NCI-H1092 treated with DMSO at 0.1 percent for 48 hours (cell line): ENCODE measurements at places on chromosomes 5 and 9.

DNA sequence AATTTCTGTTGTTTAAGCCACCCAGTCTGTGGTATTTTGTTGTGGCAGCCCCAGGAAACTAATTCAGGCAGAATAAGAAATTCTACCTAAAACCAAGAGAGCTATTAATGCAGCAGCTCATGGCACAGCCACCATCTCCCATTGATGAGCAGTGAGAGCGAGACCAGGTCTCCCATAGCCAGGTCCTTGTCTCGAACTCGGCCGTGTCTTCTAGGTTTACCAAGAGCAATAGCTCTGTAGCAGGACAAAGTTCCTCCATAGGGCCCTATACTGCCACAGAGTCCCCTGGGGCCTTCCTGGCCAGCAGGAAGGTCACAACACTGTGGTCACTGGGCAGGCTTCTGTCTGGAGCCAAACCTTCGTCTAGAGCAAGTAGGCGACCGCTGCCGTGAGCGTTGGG, 34.5 kb upstream of the TJP2 start:
- no peak for DNase-seq

DNA sequence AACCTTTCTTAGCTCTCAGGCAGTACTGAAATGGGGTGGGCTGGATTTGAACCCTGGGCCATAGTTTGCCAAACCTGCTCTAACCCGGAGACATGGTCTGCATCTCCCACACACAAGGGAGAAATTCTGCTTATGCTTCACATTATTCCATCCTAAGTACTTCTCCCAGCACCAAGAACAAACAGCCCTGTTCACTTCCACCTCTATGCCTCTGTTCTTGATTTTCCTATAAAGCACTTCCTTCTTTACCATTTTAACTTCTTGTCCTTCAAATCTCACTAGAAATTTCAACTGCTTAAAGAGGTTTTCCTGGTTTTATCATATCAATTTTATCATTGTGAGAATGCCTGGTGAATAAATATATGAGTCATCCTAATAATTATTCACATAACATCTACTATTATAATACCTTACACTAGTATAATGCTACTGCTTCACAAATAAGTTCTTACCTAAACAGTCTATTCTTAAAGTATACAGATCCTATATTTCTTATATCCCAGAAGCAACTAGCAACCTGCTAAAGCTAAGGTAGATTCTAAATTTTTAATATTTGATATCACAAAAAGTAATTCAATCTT, 12.7 kb downstream of the FEM1C start:
- no peak for DNase-seq

- DNase-seq = no peak
Observed at GRCh38 chr5:115946655-115947054, 15.6 kb upstream of the LVRN start.

DNA sequence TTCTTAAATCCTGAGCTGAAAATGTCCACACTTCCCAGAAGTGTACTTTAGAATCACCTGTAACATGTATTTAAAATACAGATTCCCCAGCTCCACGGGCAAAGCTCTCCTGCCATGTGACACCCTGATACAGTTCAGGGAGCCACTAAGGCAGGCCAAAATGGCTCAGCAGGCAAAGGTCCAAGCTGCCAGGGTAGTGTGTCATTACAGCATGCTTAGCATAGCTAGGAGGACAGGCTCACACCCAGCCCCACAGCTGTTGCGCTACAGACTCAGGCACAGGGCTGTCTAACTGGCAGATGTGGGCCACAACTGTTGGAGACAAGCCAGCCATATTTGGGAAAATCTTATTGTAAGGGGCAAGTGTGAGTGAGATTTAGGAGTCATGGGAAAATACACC, 73.0 kb downstream of the C9orf85 start:
- no peak for DNase-seq

- DNase-seq = peak; percentile 24
Observed at GRCh38 chr5:56264417-56265025, 31.4 kb upstream of the ANKRD55 start.

- no peak for DNase-seq
Observed at GRCh38 chr9:125687163-125687863, 19.7 kb downstream of the MAPKAP1 start.

DNA sequence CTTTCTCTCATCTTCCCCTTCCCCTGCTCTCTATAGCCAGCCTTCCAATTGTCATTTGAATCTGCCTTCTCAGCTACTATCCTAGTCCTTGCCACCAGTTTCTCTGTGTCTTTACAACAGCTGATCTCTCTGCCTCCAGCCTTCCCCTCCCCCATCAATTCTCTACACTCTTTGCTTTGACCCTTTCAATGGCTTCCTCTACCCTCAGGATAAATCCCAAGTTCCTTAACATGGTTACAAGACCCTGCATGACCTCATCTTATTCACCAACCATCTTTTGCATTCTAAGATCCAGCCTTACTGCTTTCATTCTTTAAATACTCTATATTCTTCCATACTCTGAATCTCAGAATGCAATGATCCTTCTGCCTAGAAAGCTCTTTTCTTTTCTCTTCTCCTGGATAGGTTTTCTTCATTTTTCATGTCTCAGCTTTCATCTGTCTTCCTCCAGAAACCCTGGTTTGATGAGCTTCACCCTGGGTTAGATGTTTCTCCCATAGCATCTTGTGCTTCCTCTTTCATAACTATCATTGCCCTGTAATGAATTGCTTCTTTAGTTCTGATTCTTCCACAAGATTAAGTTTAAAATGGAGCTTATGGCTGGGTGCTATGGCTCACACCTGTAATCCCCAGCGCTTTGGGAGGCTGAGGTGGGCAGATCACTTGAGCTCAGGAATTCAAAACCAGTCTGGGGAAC, 58.6 kb upstream of the ZSWIM6 start:
- no peak for DNase-seq

- peak; percentile 6 for DNase-seq
Observed at GRCh38 chr9:4048441-4048840, 251.4 kb downstream of the GLIS3 start.

- no peak for DNase-seq
Observed at GRCh38 chr5:100299261-100299660, 235.9 kb upstream of the FAM174A start.

DNA sequence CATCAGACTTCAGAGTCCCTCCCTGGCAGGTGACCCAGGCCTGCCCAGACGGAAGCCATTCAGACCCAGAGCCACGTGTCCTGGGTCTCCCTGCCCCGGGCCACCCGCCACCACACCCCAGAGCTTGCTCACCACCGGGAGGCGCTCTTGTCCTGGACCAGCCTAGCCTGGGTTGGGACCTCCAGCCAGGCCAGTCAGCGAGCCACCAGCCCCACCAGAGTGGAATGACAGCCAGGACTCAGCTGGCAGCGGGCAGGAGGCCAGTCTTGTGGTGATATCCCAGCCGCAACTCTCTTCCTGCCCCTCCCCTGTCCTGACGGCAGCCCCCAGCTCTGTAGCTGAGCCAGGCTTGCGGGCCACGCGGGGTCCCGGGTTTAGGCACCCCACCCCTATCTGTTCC, 1.7 kb upstream of the PTGDS start:
- no peak for DNase-seq

DNA sequence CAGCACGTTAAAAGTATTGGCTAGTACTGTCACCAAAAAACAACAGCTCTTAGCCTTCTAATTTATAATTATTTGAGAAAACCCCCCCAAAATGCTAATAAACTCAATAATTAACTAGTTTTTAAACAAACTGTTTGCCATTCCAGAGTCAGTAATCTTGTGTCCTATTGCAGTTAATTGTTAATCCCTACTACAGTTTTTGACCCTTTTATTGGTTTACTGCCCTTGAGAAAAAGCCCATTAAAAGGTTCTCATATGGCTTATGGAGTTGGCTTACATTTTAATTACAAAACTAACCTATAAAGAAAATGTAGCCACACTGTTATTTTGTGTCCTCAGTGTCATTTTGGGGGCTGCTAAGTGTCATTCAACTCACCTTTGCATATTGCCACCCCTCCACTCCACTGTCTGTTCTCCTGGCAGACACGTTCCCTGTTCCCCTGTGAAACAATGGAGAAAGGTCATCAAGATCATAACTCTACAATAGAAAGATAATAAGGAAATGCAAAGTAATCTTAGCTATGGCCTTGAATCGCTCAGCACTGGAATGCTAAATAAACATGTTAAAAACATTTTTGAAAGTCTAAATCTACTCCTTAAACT, 51.6 kb upstream of the TXNDC8 start:
- no peak for DNase-seq

DNA sequence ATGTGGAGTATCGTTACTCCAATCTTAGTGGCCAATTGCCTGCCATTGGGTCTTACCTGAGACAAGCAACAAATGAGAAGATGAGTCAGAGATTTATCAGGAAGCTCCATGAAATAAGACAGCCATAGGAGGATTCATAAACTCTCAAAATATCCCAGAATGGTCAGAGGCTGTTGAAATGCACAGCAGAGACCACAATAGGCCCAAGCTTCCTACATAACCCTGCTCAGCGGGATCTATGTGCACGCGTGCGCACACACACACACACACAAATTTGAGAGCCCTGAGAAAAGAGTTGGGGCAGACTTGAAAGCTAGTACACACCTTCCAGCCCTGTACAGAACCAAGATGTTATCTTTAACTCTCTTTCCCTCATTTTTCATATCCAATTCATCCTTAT, 9.8 kb downstream of the UIMC1 start:
- no peak for DNase-seq

- DNase-seq = no peak
Observed at GRCh38 chr9:125415583-125416460, 154.2 kb downstream of the GAPVD1 start.

- no peak for DNase-seq
Observed at GRCh38 chr9:21244836-21245235, 5.0 kb upstream of the IFNA14 start.

GRCh38 chr5:58069016-58069705, 390.7 kb downstream of the PLK2 start:
- no peak for DNase-seq

DNA sequence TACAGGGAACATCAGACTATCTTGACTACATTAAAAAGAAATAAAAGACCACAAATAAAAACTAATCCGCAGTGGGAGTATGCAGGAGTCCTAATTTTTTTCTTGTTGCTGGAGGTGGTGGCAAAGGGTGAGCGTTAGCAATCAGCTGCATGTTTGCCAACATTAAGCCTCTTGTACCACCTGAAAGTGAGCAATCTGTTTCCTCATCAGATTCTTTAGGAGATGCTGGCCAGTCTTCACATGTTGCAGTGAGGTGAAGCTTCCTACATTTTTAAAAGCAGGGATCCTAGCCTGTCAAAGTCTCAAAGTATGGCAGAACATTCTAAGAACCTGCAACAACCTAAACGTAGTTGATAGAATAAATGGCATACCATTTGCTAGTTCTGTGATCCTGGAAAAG, 162.2 kb upstream of the MEF2C start:
- DNase-seq = no peak

DNA sequence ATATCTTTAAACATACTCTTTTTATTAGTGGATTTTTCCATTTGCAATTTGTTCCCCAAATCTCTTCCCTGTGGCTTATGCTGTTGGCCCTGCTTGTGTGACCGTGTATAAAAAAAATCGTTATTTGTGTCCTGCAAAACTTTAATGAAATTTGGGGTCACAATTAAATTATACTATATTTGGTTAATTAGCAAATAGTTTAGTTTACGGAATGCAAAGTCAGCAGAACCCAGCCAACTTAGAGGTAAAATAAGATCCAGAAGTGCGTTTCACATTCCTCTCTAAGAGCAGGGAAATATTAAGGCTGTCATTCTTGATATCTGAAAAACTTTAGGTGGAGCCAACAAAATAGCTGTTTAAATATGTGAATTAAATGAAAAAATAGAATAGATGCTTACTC, 2023.5 kb upstream of the WWC1 start:
- DNase-seq = no peak

GRCh38 chr5:127296321-127296720, 5.7 kb downstream of the MEGF10 start:
- no peak for DNase-seq

GRCh38 chr9:109100543-109101201, 19.1 kb downstream of the TMEM245 start:
- no peak for DNase-seq

DNA sequence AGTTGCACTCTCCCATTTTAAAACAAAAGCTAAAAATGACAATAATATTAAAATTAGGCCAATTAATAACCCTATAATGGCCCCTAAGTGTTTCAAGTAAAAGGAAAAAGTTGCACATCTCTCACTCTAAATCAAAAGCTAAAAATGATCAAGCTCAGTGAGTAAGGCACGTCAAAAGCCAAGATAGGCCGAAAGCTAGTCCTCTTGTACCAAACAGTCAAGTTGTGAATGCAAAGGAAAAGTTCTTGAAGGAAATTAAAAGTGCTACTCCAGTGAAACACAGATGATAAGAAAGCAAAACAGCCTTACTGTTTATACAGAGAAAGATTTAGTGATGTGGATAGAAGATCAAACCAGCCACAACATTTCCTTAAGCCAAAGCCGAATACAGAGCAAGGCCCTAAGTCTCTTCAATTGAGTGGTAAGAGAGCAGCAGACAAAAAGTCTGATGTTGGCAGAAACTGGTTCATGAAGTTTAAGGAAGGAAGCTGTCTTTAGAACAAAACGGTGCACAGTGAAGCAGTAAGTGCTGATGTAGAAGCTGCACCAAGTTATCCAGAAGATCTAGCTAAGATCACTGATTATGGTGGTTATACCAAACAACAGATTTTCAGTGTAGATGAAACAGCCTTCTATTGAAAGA, 144.1 kb upstream of the ACOT12 start:
- DNase-seq = no peak

GRCh38 chr5:22329683-22330082, 523.5 kb downstream of the CDH12 start:
- no peak for DNase-seq

GRCh38 chr5:132629230-132629944, 28.6 kb upstream of the IL13 start:
- no peak for DNase-seq

GRCh38 chr5:176408590-176408989, 7.7 kb downstream of the CLTB start:
- DNase-seq = no peak
